Keratinocyte (primary cell): ENCODE measurements at places on chromosomes 12 and 14. TPM values are rescaled to one million over a fixed set of nuclear protein-coding genes. Genes with fewer than 3 reads are reported as not detected.

Gene PPTC7
- 23.3 to 35.9 TPM (median 23.7 TPM) in 3 replicates for polyA plus RNA-seq

Gene MUCL1
- polyA plus RNA-seq = 1.1 to 2.9 TPM (median 1.4 TPM) in 3 replicates

Gene FGFR1OP2
- 17.6 to 34.9 TPM (median 21.4 TPM) in 3 replicates for polyA plus RNA-seq

Gene RERG
- not detected in 3 replicates for polyA plus RNA-seq

Gene PLA2G1B
- polyA plus RNA-seq = not detected in 3 replicates

Gene PHETA1
- 1.7 to 3.9 TPM (median 3.3 TPM) in 3 replicates for polyA plus RNA-seq

Gene TSPAN11
- not detected in 3 replicates for polyA plus RNA-seq
